ENCODE measurements at places on chromosomes 6 and 20.

GRCh38 chr20:52828199-52828598 lies 144.0 kb upstream of the TSHZ2 start:
- no peak for DNase-seq

- no peak for DNase-seq
Observed at GRCh38 chr6:72715119-72715518, 93.3 kb downstream of the KCNQ5 start.

DNA sequence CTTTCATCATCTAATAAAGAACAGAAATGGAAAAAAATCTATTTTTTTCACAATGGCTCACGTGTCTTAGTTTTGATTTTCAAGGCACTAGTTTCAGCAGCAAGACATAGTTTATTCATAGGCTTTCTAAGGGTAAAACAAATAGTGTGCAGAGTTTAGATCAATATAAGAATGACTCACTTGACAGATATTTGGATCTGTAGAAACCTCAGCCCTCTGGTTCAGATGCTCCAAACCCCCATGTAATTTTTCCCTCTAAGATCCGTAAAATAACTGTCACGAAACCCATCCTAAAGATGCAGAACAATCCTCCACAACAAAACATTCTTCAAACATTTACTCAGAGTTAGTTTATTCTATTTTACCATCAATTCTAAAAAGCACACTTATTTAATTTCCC lies 43.4 kb downstream of the IYD start:
- DNase-seq: no peak

DNA sequence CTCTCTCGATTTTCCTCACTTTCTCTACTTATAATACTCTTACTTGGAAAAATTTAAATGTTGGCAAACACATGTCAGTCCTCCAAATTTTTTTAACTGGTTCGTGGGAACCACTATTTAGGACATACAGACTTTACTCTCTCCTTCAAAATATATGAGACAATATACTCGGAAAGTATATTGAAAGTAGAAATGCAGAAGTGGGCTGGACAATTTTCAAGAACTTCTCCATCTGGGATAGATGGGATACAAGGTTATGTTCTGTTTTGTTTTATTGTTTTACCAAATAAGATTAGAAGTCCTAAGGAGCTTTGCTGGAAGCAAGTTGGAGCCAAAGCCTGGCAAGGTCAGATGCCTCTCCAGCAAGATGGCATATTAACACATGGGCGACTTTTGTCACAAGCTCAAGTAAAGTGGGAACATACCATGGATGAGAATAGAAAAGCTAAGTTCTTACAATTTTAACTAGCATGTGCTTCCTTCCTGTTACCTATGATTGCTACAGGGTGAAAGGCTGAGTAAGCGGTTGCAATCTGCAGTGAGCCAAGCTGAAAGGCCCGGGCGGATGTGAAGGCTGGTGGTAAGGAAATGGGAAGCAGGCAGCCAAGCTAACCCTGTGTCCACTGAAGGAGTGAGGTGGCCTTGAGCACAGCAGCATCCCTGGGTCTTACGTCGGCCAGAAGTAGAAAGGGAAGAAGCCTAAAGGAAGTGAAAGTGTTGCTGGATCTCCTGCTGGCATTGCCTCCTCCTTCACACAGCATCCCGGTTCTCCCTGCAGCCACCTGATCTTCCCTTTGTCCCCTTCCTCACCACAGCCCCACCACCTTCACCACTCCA lies 7.1 kb downstream of the MAP3K5 start:
- DNase-seq: no peak

- DNase-seq: no peak
Observed at GRCh38 chr6:11275598-11275997, 43.1 kb upstream of the NEDD9 start.

DNA sequence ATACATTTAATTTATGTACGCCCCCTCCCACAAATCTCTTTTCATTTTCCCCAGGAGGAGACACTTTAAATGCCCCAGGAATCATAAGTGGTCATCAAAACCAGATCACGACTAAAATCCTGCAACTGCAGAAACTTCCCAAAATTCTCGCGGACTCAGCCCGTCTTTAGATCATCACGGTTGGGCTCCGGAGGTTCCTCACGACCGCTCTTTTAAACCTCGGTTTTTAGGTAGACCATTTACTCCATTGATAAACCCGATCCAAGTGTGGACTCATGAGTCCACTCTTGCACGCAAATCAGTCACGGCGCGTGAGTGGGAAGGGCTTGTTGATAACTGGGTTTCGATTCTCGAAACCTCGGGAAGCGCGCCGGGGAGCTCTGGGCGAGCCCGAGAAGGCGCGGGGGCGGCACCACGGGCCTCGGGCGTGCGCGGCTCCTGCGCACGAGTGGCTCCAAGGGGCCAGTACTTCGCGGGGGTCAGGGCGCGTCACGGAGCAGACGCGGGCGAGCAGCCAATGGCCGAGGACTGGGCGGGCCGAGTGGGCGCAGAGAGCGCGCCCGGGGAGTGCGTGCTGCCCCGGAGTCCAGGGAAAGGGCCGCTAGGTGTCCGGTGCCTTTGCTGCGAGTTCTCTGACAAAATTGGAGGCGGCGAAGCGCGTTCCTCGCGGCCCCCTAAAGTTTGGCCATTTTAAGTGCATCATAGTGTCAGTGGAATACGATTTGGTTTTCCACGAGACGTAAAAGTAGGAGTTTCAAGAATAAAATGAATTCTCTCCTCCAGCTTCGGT lies 635 bp upstream of the TENT5A start:
- DNase-seq: peak; percentile 93

All from skin of body (tissue), 3 donors.